ENCODE measurements at places on chromosomes 2 and 18.
A peak's percentile ranks its signal among the peaks of the same experiment; 100 is the strongest.

- DNase-seq = no peak
These were observed 60.0 kb upstream of the AGAP1 start for GRCh38 chr2:235433860-235434259.

- DNase-seq = no peak
These were observed 951.6 kb upstream of the SLC39A10 start for GRCh38 chr2:194705398-194705797.

DNA sequence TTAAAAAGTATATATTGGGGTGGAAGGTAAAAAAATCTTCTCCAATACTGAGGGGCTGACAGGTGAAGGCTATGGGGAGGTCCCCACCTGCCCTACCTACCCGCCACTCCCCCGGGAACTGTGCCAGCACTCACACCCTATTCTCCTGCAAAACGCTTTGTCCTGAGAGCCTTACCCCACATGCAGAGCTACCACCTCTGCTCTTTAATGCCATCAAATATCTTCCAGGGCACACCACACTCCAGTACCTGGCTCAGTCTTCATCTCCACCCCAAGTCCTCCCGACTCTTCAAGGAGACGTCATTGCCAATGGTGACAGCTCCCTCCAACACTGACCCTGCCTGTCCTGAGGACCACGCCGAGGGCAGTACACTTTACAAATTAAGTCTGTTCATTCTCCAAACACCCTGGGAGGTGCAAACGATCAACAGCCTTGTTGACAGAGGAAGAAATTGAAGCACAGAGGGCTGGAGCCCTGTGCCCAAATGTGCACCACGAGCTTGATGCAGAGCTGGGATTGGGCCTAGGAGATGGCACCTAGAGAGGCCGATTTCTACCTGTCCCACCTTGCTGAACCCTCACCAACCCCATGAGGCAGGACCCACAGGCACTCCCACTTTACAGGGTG is 6.0 kb upstream of the GPR55 start:
- no peak for DNase-seq

- DNase-seq = no peak
These were observed 768 bp downstream of the DSC1 start for GRCh38 chr18:31161757-31162418.

GRCh38 chr2:98157557-98157956 is 70.6 kb downstream of the VWA3B start:
- DNase-seq = no peak

- DNase-seq = no peak
These were observed 53.7 kb downstream of the MCFD2 start for GRCh38 chr2:46861916-46862315.

DNA sequence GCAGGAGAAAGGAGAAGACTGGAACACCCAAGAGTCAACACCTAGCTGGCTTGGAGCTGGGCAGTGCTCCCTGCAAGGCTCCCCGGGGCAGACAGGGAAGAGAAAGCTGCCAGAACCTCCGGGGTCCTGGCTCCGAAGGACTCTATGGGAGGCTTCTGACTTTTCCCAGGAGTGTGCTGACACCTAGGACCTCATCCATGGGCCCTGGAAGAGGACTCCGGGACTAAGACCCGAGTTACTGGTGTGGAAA is 37.8 kb upstream of the ATP6V1B1 start:
- no peak for DNase-seq

- no peak for DNase-seq
These were observed 39.8 kb upstream of the C2orf15 start for GRCh38 chr2:99101697-99102096.

DNA sequence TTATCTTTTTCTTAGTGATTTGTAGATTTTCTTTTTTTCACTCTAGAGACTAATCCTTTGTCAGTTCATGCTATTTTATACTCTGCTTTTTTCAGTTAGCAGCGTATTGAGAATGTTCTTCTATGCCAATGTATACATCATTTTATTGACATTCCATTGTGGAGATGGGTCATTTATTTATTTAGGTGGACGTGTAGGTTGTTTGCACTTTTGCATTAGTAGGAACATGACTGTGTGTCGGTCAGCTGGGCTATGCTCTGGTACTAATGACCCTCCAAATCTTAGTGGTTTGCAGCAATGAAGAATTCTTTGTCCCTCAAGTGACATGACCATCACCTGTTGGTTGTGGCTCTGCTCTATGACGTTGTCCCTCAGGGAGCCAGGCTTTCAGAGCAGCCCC is 33.6 kb downstream of the HPCAL1 start:
- DNase-seq = no peak

GRCh38 chr2:225117051-225117716 is 74.9 kb upstream of the DOCK10 start:
- no peak for DNase-seq

GRCh38 chr2:215882689-215883088 is 130.7 kb downstream of the MREG start:
- no peak for DNase-seq

DNA sequence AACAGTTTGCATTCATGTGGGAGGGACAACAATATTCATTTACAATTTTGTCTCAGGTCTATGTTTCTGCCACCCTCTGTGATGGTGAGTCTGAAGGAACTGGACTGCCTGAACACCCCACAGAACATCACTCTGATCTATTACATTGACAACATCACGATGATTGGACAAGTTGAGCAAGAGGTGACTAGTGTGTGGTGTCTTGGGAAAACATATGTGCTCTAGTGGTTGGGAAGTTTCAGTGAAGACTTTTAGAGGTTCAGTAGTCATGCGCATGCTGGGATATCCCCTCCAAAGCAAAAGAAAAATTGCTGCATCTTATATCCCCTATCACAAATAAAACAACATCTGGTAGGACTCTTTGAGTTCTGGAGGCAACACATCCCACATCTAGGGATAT is 18.6 kb upstream of the CTLA4 start:
- DNase-seq = no peak

DNA sequence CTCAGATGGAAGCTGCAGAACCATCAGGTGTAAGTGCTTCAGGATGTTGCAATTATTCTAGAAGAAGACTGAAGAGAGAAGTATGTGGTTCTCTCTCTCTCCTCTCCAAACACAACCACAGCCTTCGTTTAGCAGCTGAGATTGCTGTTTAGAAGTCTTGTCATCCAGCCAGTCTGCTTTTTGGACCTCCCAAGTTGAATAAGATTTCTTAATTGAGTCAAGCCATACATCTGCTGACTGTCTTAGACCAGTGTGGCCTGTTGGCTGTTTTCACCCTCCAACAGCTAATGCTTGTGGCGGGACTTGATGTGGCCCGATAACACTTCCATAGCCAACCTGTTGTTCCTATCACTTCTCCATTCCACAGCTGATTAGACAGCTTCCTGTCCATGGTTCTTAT is 91.3 kb upstream of the TMEM17 start:
- DNase-seq = no peak

GRCh38 chr2:71618327-71619113 is 165.2 kb downstream of the DYSF start:
- no peak for DNase-seq

DNA sequence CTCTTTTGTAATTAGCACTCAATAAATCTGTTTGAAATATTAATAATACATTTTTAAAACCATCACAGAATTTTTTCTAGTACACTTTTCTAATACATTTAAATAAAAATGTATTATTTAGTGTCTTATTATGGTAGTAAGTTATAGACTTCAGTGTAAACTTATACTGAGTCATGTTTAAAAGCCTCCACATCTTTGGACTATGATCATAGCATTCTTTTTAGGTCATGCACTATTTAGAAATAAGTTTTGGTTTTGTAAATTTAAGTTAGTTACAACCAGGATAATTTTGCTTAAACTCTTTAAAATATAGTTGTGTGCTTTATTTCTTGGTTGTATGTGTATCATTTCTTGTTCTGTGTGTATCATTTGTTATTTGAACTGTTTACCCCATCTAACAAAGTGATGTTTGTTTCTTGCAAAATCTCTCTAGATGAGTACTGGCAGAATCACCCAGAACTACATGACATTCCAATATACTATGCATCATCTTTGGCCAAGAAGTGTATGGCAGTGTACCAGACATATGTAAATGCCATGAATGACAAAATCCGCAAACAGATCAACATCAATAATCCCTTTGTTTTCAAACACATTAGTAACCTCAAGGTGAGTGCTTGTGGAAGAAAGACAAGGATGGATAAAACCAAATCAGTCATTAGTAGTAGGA is 16.7 kb downstream of the CPSF3 start:
- DNase-seq = no peak

GRCh38 chr2:235314371-235314930 is 179.4 kb upstream of the AGAP1 start:
- no peak for DNase-seq

DNA sequence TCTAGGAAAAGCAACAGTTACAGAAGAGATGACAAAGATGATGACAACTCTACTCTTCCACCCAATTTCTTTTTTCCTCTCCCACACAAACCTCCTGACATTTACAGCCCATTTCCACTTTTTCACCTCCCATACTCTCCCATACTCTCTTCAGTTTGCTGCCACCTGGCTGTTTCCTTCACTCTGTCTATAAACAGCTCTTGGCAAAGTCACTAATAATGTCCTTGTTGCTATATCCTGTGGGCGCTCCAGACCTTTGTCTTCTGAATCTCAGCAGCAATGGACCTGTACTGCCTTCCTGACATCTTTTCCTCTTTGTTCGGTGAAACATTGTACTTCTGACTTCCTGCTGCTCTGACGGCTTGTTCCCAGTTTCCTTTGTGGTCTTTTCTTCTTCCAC is 60.7 kb upstream of the CAVIN2 start:
- no peak for DNase-seq

- no peak for DNase-seq
These were observed 47.1 kb upstream of the CREB1 start for GRCh38 chr2:207482630-207483029.

DNA sequence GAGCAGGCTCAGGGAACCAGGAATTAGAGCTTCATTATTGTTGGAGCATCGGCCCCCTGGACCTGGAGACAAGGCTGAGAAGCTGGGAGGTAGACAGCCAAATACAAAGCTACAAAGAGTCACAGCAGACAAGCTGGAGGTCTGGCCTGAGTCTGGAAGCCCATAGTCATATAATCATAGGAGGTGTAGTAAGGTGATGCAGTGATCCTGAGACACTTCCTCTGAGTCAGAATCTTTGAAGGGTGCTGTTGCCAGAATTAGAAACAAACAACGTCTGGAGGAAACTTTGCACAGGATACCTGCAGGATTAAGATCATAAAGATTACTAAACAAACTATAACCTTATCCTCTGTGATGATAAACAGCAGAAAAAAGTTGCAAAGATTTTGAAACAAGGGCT is 213.8 kb downstream of the DSC3 start:
- no peak for DNase-seq

GRCh38 chr2:224734949-224735348 is 18.8 kb upstream of the CCDC195 start:
- no peak for DNase-seq

DNA sequence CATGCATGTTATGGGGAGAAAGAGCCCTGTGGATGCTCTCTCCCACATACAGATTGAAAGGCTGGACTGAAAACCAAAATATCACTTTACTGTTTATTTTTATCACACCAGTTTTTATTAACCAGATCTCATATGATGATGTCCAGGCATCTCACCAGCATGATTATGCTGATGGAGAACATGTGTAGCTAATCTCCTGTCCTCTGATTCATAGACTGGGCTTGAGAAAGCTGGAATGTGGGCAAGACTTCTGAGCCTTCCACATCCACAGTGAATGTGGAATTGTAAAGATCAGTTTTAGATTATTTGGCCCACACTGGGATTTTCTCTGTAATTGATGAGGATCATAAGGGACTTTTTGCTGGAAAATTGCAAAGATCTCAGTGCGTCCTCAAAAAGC is 137.9 kb downstream of the ICOS start:
- no peak for DNase-seq

DNA sequence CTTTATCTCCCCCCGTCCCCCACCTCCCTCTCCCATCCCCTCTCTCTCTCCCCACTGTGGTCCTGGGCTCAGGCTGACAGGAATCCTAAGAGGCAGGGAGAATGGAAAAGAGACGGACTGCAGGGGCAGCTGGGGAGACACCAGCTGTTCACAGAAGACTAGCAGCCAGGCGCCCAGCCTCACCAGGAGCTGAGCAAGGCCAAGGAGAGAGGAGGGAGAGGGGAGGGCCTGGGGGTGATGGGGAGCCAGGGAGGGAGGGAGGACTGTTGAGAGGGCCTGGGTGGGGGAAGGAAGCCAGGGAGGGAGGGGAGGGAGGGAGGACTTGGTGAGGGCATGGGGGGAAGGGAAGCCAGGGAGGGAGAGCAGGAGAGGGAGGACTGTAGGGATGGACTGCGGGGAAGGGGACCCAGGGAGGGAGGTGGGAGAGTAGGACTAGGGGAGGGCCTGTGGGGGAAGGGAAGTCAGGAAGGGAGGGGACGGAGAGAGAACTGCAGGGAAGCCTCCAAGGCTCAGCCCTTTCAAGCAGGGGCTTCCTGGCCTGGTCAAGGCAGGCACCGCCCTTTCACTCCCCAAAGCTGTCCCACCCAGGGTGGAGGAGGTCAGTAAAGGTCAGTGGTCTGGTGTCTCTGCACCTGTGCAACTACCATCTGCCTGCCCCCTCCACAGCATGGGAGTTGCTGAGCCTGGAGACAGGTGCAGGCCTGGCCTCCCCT is 517.7 kb upstream of the MYT1L start:
- DNase-seq = peak; percentile 37

DNA sequence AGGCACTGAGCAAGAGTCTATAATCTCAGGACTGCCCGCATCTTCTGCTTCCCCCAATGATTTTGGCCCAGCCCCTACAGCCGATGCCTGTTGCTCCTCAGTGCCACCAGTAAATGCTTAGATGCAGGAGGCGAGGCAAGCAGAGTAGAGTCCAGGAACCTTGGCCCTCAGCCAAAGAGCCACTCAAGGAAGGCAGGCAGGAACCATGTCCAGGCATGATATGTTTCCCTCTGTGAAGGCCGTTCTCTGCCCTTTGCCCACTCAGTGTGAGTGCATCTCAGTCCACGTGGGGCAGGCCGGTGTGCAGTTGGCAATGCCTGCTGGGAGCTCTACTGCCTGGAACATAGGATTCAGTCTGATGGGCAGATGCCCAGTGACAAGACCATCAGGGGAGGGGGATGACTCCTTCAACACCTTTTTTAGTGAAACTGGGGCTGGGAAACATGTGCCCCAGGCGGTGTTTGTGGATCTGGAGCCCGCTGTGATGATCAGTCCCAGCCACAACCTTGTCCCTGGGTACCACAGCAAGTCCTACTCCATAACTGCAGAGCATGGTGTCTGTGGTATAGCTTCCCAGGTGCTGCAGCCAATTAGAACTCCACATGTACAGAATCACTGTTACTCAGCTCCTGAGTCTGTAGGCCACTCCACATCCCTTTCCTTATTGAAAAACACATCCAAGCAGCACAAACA is 9.7 kb upstream of the DNAJB2 start:
- no peak for DNase-seq

DNA sequence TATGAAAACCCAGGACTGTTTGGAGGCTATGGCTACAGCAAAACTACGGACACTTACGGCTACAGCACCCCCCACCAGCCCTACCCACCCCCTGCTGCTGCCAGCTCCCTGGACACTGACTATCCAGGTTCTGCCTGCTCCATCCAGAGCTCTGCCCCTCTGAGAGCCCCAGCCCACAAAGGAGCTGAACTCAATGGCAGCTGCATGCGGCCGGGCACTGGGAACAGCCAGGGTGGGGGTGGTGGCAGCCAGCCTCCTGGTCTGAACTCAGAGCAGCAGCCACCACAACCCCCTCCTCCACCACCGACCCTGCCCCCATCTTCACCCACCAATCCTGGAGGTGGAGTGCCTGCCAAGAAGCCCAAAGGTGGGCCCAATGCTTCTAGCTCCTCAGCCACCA is 12.1 kb downstream of the HOXD3 start:
- no peak for DNase-seq

Data from nephron progenitor cell (in vitro differentiated cells).